ENCODE measurements at places on chromosomes 13 and 19.

- no peak for DNase-seq
Observed at GRCh38 chr13:51625555-51626345, 41.5 kb downstream of the WDFY2 start.

DNA sequence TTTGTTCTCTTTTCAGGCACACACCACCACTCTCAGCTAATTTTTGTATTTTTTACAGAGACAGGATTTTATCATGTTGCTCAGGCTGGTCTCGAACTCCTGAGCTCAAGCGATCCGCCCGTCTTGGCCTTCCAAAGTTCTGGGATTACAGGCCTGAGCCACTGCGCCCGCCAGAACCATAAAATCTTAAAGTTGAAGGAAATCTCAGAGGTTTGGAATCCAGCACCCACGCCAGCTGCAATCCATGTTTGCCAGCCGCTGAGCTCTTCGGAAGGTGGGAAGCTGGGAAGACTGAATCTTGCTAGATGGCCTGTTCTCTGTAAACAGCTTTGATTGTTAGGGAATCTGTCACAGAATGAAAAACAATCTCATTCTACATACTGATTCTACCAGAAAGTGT is 38.5 kb downstream of the SPATA13 start:
- DNase-seq: no peak

DNA sequence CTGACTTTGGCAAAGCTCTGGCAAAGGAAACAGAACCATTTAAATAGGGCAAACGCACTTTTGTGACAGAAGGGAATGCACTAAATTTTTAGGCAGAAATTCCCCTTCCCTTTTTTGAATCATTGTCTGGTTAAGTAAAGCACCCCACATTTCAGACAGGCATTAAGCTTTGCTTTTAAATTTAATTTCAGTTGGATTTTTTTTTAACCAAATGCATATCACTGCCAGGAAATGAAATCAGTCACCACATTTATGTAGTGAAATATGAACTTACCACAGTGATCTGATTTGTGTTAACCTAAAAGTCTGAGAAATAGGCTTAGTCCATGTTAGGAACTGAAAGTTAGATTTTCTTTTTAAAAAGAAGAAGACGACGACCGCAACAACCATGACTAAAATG is 10.8 kb downstream of the GPR183 start:
- no peak for DNase-seq

DNA sequence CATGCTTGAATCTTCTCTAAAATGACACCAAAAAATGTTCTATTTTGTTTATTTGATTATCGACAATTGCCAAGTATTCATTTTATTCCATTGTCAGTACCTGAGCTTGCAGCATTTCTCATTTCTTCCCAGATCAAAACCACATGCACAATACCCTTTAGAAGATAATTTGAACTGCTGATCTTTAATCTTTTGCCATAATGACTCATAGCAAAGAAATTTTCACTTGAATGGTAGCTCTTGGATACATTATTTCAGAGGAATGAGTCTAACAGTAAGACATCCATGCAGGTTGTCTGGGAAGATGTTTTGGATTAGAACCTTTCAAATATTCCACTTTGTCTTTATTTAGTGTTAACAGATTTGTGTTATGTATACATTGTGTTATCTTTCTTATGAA is 42.0 kb upstream of the RXFP2 start:
- DNase-seq: no peak

DNA sequence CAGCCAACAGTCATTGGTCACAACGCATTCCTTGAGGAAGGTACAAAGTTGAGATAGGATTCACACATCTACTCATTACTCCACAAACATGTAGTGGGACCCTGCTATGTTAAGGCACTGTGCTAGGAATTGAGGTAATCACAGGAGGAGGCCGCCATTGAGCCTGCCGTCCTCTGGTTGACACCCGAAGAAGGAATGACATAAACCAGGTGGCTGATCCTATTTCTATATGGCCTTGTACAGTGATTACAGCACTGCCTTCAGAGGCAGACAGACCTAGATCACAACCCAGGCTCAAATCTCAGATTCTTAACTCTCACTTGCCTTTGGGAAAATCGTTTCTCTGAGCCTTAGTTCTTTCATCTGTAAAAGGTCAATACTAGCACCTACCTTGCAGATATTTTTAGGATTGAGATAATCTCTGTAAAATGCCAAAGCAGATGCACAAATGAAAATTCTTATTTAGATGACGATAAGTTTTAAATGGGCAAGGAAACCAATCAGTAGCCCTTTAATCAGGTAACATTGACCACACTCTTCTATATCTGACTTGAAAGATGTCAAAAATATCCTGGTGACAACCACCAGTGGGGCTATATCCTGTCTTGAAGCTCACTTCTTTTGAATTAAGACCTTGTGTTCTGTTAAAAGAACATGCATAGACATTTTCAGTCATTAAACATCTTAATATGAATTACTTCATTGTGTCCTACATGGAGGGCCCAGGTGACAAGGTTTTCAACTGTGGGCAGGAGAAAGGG is 251.6 kb downstream of the KCTD12 start:
- no peak for DNase-seq

GRCh38 chr19:30228113-30228834 is 143.9 kb upstream of the ZNF536 start:
- DNase-seq: no peak

GRCh38 chr13:50410921-50411746 is 395.9 kb downstream of the KCNRG start:
- DNase-seq: no peak

DNA sequence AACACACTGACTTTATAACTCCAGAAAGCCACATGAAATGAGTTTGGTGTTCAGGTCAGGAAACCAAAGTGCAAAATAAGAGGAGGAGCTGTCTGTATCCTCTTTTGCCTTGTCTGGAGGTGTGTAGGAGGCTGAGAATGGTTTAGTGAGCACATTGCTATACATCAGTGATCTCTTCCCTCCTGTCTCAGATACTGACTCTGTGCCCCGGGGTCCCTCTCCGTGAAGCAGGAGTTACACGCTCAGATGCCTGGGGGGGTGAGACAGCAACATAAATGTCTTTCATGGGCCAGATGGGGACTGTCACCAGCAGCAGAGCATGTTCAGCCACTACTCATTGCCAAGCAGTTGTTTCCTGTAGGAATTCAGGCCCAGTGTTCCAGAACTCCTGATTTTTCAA is 285.4 kb downstream of the ATP8A2 start:
- no peak for DNase-seq

GRCh38 chr13:71865874-71866334 is 1.1 kb downstream of the DACH1 start:
- DNase-seq: no peak

- no peak for DNase-seq
Observed at GRCh38 chr13:34731486-34731885, 210.6 kb upstream of the NBEA start.

GRCh38 chr13:45224176-45224575 is 23.3 kb upstream of the KCTD4 start:
- no peak for DNase-seq

DNA sequence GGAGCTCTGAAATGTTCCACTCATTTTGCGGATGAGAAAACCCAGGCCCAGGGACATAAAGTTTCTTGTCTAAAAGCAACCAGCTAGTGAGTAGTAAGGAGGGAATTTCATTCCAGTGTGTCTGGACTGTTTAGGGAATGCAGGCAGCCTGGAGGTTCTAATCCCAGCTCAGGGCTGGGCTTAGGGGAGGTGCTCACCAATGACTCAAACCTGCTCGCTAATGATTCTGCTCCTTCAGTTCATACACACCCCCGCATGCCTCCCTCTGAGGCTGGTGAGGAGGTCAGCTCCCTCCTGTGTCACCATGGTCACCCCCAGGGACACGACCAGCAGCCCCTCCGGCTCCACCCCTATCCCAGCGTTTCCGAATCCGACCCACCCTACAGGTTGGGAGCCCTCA is 34.6 kb downstream of the CYP4F2 start:
- DNase-seq: no peak

DNA sequence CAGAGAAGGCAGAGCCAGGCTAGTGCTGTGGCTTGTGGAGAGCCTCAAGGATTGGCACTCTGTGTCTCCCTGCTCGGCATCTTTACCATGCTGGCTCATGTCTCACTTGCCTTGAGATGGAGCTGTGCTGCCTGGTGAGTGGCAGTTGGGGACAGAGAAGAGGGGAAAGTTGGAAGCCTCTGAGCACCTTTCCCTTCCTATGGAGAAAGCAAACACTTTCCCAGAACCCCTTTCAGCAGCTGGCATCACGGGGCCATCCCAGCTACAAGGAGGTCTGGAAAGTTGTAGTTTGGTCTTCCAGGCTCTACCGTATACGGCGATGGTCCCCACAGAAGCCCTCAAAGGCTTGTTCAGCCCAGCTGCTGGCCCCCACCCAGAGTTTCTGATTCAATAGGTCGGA is 58.7 kb downstream of the DPF1 start:
- no peak for DNase-seq
